Central memory CD4-positive, alpha-beta T cell (primary cell): ENCODE measurements at places on chromosomes 7 and 10.

- DNase-seq = no peak
These were observed 11.0 kb upstream of the RSBN1L start for GRCh38 chr7:77685233-77685632.

DNA sequence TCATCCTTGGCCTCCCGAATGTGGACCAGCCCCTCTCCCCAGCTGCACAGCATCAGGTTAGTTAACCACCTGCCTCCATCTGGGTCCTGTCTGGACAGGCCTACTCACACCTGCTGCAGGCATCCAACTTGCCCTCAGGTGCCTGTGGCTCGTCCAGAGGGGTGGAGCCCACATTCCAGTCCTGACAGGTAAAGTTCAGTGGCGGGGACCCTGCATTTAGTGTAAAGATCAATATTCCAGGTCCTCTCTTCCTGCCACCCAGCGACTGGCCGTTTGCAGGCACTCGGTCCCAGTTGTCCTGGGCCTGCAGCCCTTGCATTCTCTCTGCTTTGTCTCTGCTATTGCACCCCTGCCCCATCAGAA, 15.0 kb downstream of the HTRA1 start:
- DNase-seq = no peak

DNA sequence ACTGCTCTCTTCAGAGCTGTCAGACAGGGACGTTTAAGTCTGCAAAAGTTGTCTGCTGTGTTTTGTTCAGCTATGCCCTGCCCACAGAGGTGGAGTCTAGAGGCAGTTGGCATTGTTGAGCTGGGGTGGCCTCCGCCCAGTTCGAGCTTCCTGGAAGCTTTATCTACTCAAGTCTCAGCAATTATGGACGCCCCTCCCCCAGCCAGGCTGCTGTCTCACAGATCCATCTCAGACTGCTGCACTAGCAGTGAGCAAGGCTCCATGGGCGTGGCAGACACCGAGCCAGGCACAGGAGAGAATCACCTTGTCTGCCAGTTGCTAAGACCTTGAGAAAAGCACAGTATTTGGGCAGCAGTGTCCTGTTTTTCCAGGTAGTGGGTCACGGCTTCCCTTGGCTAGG, 98.1 kb downstream of the SDHAF3 start:
- DNase-seq = no peak

DNA sequence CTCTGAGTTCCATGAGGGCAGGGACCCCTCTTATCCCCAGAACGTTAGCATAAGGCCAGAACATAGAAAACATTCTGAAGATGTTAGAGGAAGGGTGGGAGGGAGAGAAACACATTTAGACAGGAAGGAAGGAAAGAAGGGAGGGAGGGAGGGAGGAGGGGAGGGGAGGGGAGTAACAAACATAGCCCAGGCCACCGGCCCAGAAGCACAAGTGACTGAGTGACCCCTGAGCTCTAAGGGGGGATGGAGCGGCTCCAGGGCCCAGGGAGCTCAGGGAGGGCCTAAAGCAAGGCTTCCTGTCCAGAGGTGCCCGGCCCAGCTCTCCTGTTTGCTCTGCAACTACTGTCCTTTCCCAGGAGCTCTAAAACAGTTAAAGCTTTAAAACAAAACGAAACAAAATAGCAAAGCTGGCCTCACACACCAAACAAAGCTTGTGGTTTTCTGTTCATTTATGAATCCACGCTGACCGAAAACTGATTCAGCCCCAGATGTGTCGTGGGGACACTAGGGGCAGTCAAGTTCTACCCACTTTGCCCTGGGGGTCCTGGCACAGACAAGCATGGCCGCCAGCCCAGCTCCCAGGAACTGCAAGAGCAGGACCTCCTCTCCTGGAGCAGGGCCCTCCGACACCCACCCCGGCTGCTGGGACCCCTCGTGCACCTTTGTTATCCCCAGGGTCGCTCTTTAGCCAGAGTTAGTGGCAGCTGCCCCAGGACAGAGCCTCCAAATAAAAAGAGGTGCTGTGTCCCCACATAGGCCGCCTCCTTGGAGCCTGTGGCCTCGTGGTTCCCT, 496.2 kb upstream of the FOXK1 start:
- DNase-seq = no peak

- DNase-seq = no peak
These were observed 128.7 kb upstream of the JCAD start for GRCh38 chr10:30188101-30188500.

- no peak for DNase-seq
These were observed 445.7 kb upstream of the C7orf33 start for GRCh38 chr7:148144827-148145226.

DNA sequence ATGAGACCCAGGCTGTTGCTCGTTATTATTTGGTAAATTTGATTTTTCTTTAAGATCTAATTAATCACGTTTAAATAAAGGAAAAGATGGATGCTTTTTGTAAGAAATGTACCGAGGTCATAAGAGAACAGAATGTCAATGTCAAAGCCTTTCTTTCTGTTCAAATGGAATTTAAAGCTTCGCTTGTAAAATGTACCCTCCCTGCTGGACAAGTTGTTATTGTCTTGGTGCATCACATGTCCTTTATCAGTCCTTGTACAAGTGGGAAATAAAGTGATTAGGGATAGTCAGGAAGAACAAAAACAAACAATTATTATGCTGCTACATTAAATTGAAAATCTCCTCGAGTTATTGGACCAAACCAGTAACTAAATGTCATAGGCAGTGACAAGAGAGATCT, 363.2 kb downstream of the PHTF2 start:
- no peak for DNase-seq

DNA sequence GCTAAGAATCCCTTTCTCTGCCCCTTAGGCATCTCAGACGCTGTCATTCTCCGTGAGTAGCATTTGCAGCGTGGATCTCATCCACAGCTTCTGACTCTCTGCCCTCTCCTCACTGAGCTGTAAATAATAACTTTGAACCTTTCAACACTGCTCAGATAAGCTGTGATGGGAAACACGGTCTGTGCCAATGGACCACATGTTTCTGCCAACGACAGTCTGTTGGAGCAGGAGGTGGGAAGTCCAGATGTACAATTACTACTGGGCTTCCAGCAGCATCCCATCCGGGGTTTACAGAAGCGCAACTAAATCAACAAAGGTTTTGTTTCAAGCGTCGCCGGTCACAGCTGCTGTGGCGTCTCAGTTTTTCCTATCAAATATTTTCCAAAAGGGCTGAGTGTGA, 1110.6 kb downstream of the TYW1 start:
- DNase-seq = no peak

DNA sequence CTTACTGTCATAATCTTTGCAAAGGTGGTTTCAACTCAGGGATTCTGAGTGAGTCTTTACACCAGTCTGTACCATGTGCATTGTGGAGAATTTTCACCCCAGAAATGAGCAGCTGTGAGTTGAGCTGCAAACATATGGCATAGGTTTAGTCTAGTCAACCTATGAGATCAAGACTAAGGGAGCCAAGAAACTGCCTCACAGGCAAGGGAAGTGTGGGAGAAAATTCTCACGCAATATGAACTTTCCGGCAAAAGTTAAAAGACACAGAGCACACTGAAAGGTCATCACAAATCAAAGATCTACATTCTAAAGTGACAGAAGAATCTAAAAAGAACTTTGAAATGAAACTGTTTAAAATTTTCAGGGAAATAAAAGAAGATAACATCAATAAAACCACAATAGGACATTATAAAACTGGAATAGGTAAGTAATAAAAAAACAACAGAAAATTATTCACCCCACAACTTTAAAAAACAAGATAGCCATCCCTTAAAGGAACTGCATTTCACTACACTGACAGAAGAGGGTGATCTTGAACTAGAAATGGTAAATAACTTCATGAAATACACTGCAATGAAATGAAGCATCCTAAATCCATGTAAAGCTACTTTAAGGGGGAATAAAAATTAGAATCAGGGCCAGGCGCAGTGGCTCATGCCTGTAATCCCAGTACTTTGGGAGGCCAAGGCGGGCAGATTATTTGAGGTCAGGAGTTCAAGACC, 63.5 kb downstream of the LGI1 start:
- DNase-seq = no peak

GRCh38 chr7:123709525-123709924, 39.3 kb downstream of the WASL start:
- DNase-seq = no peak

GRCh38 chr7:1454542-1454941, 4.7 kb downstream of the MICALL2 start:
- DNase-seq = no peak

- no peak for DNase-seq
These were observed 314.5 kb upstream of the AKR1E2 start for GRCh38 chr10:4511509-4511908.

GRCh38 chr7:126016722-126017121, 1087.1 kb upstream of the POT1 start:
- no peak for DNase-seq
